GM10248 (cell line): ENCODE measurements at places on chromosomes 16 and 17.

DNA sequence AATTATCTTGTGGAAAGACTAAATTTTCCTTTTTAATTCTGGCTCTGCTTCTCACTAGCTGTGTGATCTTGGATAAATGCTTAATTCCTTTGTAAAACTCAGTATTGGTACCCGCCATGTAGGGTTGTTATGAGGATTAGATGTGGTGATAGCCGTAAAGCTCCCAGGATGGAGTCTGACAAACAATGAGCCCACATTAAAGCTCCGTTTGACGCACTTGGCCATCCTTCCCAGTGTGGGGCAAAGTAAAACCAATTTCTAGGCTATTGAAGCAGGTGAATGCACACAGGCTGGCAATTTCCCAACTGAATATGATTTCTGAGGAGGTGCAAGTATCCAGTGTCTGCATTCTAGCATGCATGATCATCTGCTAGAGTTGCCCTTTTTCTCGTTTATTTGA lies 123.6 kb downstream of the MRTFB start:
- DNase-seq = no peak

- DNase-seq = no peak
These were observed 2.8 kb downstream of the RASD1 start for GRCh38 chr17:17493249-17493985.

GRCh38 chr17:43702637-43703036 lies 40.9 kb upstream of the MEOX1 start:
- no peak for DNase-seq

- no peak for DNase-seq
These were observed 533.7 kb downstream of the HAPSTR1 start for GRCh38 chr16:9625122-9625521.

DNA sequence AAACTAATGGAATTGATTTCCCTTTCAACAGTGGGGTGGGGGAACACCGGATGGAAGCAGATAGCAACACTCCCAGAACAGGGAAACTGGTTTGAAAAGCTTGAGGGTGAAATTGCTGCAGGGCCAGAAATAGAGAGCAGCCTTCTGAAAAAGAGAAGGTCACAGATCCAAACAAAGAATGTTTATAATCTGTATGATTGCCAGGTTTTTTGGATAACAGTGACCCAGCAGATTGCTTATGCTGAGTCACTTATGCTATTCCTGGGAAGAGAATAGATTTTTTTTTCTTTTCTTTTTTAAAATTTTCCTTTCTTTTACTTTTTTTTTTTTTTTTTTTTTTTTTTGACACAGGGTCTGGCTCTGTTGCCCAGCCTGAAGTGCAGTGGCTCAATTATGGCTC lies 641.3 kb downstream of the KCNJ2 start:
- DNase-seq = no peak

- DNase-seq = peak; percentile 24
These were observed 4.5 kb downstream of the TMEM100 start for GRCh38 chr17:55717898-55718735.

GRCh38 chr16:85473909-85474620 lies 139.1 kb upstream of the GSE1 start:
- DNase-seq = no peak
